ENCODE measurements at places on chromosomes 6 and 20.

DNA sequence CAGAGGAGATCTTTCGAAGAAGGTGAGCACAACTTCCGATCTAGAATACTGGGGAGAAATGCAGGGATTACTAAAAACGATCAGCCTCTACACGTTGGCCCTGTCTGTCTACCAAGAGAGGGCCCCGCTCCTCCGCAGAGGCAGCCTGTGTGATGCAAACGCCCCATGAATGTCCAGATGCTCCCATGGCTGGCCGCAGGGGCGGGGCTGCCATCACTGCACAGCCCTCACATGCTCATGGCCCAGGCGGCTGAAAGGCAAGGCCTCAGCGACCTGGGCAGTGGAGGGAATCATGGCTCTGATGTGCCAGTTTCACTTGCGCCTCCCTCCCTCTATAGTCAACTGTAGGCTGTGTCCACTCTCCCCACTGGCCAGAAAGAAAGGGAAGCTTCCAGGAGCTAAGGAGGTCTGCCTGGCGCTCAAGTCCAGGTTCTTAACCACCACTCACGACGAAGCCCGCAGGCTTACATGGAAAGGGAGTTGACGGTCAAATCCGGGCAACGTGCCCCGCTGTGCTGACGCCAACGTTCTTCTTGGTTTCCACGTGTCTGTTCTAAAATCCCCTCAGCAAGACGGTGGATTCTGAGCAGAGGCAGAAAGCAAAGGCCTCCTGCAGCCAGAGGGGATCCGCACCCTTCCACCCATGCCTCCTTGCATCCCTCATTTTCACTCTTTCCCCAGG is 14.2 kb downstream of the PXDC1 start:
- H3K27ac ChIP-seq = no peak overlapping the region
- no peaks in the 10 kb centered on the region for H3K27me3 ChIP-seq
- no peak overlapping the region for H3K4me3 ChIP-seq

DNA sequence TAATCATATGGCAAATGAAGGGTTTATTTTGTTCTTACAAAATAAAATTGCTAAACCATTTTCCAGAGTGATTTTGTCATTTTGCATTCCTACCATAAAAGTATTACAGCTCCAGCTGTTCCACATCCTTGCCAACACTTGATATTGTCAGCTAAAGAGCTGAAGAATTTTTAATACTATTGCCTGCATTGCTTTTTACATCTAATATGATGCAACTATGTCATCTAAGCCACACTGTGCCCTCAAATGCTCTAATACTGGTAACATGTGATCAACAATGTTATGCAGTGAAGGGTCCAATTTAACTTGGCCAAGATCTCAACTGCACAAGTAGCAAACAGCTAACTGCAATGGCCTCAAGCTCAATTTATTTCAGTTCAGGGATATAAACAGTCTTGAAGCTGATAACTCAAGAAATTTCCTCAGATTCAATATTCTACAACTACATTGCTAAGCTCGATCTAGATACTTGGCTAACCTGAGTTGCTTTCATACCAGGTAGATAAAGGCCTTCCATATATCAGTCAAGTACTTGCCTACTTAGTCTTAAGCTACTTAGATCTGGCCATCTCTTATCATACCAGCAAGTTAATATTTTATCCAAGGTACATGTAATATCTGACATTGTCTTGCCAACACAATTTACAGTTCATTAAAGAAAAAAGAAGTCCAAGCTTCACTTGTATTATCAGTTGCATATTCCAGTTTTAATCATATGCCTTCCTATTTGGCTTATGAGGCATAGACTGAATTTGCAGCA is 17.0 kb downstream of the AKIRIN2 start:
- H3K27ac ChIP-seq = no peak overlapping the region
- peaks cover 54% of the 10 kb centered on the region for H3K4me1 ChIP-seq
- H3K36me3 ChIP-seq = no peaks in the 10 kb centered on the region
- no peak overlapping the region for H3K4me3 ChIP-seq

DNA sequence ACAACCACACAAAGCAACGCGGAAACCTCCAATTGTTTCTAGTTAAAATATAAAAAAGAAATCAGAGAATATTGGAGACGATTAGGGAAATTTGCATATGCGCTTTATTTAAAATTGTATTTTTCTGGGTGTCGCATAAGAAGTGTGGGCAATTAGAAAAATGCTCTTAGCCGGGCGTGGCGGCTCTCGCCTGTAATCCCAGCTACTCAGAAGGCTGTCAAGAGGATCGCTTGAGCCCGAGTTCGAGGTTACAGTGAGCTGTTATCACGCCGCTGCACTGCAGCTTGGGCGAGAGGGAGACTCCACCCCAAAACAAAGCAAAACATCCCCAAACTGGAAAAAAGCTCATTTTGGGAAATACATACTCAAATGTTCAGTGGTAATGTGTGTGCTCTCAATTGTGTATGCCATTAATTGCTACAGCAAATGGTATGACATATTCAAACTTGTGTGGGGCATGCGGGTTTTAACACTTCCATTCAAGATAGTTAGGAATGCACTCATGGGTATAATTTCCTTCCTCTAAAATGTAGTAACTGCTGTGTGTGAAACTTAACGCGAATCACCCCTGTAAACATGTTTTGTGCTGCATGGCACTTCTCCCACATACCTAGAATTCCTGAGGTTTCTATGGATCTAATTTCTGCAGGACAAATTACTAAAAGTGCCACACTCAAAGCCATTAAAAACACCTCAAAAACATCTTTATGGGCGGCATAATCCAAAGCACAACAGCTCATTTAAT is 54.7 kb upstream of the HFE start:
- peak overlapping the region; percentile 52 for H3K4me3 ChIP-seq
- no peaks in the 10 kb centered on the region for H3K36me3 ChIP-seq
- no peak for DNase-seq
- peaks cover 23% of the 10 kb centered on the region for H3K4me1 ChIP-seq
- H3K27ac ChIP-seq = peak overlapping the region; percentile 90

- H3K4me3 ChIP-seq = no peak overlapping the region
- peak; percentile 33 for DNase-seq
- H3K36me3 ChIP-seq = no peaks in the 10 kb centered on the region
- no peak overlapping the region for H3K27ac ChIP-seq
- peaks cover 19% of the 10 kb centered on the region for H3K27me3 ChIP-seq
Observed at GRCh38 chr20:64151633-64152530, 12.4 kb upstream of the MYT1 start.

GRCh38 chr6:106886081-106886843 is 88.3 kb downstream of the CD24 start:
- no peak for DNase-seq
- no peaks in the 10 kb centered on the region for H3K36me3 ChIP-seq
- H3K27me3 ChIP-seq = no peaks in the 10 kb centered on the region
- H3K4me3 ChIP-seq = no peak overlapping the region

GRCh38 chr6:37381579-37381978 is 27.8 kb downstream of the RNF8 start:
- DNase-seq = no peak
- H3K27ac ChIP-seq = no peak overlapping the region
- H3K4me3 ChIP-seq = no peak overlapping the region
- no peaks in the 10 kb centered on the region for H3K4me1 ChIP-seq
- H3K36me3 ChIP-seq = peaks cover 59% of the 10 kb centered on the region

DNA sequence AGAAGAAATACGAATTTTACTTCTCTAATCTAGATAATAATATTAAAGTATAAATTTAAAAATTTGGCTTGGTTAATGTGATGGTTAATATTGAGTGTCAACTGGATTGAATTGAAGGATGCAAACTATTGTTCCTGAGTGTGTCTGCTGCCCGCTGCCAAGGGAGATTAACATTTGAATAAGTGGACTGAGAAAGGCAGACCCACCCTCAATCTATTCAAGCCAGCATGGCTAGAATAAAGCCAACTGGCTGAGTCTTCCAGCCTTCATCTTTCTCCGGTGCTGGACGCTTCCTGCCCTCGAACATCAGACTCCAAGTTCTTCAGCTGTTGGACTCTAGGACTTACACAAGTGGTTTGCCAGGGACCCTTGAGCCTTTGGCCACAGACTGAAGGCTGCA is 152.7 kb downstream of the TBXT start:
- H3K4me1 ChIP-seq = peaks cover 8% of the 10 kb centered on the region
- H3K36me3 ChIP-seq = no peaks in the 10 kb centered on the region
- no peak overlapping the region for H3K4me3 ChIP-seq

- H3K27ac ChIP-seq = peak overlapping the region; percentile 59
- peaks cover 14% of the 10 kb centered on the region for H3K36me3 ChIP-seq
- peak; percentile 79 for DNase-seq
Observed at GRCh38 chr20:45322952-45323383, 14.9 kb upstream of the MATN4 start.

DNA sequence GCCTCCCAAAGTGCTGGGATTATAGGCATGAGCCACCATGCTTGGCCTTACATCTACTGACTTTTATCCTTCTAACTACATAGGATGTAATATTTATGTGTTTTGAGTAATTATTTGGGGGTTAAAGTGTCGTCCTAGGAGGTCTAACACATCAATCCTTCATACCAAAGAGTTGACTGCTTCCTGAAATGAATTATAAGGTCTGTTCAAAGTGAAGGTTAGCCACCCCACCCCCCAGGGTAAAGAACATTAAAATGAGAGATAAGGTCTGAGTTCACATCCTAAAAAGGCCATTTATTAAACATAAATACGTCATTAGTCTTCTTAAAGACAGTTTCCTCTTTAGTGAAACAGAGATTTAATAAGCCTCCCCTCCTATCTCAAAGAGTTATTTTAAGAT is 33.8 kb downstream of the TNFAIP3 start:
- H3K27me3 ChIP-seq = no peaks in the 10 kb centered on the region
- H3K27ac ChIP-seq = no peak overlapping the region

DNA sequence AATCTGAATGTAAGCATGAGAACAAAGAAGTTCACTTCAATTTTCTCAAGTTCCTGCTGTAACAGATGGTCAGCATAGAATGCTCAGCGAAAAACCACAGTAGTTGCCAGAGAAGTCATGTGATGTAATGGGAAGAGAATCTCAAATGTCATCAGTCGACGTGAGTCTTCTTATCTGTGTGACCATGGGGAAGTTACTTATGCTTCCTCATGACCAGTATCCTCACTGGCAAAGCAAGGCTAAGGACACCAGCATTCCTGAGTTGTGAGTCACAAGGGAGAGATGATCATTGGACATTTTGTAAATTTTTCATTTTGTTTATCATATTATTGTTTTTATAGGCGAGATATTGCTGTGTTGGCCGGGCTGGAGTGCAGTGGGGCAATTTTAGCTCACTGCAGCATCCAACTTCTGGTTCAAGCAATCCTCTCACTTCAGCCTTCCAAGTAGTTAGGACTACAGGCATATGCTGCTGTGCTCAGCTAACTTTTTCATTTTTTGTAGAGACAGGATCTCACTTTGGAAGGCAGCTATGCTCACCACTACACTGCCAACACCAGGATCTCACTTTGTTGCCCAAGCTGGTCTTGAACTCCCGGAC is 21.9 kb downstream of the SGK1 start:
- H3K27me3 ChIP-seq = no peaks in the 10 kb centered on the region
- H3K4me3 ChIP-seq = no peak overlapping the region
- peak overlapping the region; percentile 46 for H3K27ac ChIP-seq
- DNase-seq = peak; percentile 68
- H3K36me3 ChIP-seq = no peaks in the 10 kb centered on the region

All from sigmoid colon (tissue), 7 donors.